HFFc6 (cell line): ENCODE measurements at places on chromosomes 11 and 22.

GRCh38 chr11:43954241-43954640 is 11.8 kb downstream of the C11orf96 start:
- no peak for DNase-seq

DNA sequence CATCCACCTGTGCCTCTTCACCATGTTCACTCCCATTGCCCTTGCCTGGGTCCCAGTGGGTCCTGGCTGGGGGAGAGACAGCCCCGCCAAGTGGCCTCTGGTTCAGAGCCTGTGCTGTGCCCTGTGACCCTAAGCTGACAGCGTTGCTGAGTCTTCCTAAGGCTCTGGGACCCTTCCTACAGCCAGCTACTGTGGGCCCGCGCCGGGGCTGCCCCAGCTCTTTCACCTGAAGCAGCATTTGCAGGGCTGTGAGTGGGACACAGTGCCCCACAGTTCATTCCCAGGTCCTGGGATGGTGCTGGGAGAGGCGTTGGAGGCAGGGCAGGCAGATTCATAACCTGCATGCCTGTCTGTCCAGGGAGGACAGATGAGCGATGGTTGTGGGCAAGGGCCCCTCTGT is 10.7 kb downstream of the TPCN2 start:
- no peak for DNase-seq

DNA sequence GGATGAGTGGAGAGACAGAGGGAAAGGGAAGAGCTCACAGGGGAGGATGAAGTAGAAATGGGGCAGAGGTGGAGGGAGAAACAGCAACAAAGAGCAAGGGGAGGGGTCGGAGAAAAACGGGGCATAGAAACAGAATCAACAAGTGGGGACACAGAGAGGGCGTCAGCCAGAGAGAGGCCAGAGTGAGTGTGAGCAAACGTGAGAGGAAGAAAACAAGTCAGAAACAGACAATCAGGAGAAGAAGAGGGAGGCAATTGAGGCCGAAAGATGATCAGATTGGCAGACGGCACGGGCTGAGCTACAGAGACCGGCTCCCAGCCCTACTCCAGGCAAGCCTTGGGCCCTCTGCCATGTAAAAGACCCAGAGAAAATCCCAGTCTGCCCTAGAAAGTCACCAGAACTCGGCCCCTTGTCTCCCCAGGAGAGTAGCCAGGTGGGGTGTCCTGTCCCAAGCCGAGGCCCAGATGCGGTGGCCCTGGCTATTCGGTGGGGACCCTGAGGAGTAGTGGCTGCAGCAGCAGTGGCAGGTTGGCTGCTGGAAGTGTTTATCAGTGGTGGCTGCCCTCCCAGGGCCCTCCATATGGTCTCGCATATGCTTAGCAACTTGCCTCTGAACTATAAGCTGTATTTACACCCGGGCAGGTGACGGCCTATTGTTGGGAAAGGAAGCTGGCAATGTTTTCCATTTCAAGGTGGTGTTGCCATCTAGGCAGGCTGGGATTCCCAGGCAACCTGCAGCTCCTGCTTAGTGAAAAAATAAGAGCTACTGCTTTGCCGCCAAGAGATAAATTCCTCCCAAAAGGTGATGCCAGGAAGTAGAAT is 14.8 kb upstream of the TSPAN18 start:
- DNase-seq, result no peak

DNA sequence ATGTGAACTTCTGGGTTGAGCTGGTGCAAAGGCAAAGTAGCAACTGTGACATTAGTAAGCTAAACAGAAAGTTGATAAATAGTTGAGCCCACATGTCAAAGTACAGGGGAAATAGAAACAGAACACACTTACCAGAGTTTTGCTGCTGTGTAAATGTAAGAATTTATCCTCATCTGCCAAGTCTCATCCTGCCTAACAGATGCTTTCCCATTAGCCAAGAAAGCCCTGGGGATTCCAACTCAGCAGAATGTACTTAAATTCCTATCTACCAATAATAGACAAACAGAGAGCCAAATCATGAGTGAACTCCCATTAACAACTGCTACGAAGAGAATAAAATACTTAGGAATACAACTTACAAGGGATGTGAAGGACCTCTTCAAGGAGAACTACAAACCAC is 7.3 kb upstream of the OR51A2 start:
- DNase-seq, result no peak

DNA sequence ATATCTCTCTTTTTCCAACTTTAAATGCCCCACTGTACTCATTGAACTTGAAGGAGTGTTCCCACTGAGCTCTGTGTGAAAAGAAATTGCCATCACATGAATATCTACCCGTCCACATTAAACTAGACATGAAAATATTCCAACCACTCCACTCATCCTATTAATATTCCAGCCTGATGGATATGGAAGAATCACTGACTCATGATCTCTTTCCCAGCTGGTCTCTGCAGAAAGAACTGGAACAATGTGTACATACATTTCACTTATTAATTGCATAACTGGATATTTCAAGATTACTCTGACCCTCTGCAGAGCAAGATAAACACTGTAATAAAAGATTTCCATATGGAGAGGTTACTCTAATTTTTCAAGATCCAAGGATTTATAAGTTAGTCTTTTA is 711.1 kb upstream of the LRRC4C start:
- DNase-seq, result no peak

GRCh38 chr22:48772286-48772907 is 1055.3 kb downstream of the BRD1 start:
- DNase-seq, result no peak

DNA sequence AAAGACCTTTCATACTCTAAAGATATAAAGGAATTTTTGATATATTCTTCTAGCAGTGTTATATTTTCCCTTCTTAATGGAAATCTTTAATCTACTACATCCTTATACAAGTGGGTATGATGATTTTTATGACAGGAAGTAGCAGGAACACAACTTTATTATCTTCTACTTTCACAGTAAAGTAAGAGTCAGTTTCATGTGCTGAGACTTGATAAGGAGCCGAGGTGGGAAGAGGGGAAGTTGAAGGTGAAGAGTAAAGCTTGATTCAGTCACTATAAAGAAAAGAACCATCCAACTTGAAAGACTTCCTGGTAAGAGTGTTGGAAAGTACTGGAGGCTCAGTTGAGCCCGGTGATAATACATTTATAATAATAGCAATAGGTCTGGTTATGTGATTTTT is 82.1 kb upstream of the PTH start:
- DNase-seq, result no peak

GRCh38 chr11:130511765-130512164 is 63.3 kb downstream of the ADAMTS15 start:
- DNase-seq, result no peak

- no peak for DNase-seq
Observed at GRCh38 chr11:103845331-103845730, 191.1 kb upstream of the DDI1 start.

DNA sequence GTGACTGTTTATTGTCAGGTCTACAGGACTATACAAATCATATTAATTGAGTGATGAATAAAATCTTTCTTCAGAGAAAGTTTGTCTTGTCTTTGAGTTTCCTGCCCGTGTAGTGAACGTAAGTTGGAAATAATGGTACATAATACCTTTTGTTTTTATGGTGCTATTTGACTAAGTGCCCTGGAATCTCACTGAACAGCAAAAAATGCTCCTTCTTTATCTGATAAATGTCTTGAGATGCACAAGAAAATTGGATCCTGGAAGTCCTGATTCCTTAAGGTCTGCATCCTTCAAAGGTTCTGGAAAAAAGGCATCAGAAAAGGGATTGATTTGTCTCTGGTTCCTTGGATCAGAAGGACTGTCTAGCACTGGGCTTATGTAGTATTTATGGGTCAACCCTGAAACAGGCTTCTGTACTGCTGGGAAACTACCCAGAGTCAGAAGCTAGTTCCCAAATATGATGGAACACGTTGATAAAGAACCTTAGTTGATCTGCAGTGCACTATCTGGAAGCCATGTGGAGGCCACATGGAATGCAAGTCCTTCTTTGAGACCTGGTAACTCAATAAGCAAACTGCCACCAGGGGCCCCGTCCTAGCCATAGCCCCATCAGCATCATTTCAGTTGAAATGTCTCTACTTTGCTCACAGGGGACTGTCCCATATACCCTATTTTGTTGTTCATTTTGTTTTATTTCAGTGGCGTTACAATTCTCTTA is 100.6 kb upstream of the CD44 start:
- peak; percentile 23 for DNase-seq

- peak; percentile 100 for DNase-seq
Observed at GRCh38 chr11:8604078-8604723, 10.2 kb upstream of the STK33 start.

DNA sequence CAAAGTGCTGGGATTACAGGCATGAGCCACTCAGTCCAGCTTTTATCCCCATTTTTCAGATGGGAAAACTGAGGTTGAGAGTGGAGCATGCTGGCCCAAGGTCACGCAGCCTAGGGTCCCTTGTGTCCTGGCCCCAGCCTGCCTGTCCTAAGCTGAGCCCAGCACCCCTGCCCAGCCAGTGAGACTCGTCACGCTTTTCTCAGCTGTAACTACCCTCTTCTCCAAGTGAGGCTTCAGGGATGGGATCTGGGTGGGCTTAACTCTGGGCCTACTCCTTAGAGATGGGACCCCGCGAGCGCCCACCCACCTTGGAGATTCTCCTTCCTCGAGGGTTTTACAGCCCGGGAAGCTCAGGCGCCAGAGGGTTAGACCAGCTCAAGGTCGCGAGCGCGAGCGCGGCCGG is 390 bp upstream of the TMEM151A start:
- no peak for DNase-seq

GRCh38 chr11:20861322-20861721 is 191.9 kb downstream of the NELL1 start:
- DNase-seq, result no peak

DNA sequence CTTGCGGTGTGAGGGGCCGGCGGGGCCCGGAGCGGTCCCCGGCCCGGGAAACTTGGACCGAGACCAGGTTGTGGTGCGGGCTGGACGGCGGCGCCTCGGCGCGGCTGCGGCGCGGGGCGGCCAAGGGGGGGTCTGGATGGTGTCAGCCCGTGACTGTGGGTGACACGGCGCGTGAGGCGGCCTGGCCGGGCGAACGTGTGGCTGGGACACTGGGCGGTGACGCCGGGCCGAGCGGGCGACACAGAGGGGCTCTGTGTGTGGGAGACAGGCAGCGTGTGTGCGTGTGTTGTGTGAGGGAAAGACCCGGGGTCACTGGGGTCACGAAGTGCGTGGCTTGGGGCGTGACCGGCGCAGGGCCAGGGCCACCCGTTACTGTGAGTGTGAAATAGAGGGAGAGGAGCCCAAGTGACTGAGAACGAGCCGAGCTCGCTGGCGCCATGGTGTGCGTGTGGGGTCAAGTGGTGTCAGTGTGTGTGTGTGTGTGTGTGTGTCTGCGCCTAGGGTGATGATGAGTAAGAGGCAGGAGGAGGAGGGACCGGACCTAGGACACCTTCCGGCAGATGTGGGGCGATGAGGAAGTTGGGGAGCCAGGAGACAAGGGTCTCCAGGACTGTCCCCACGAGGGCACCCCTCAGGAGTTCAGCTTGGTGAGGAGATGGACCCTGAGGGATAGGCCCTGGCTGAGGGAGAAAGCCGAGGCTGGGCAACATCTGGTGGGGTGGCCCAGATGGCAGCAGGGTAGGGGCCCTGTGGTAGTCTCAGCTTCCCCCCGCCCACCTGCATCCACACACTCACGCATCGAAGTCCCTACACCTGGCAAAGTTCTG is 817 bp downstream of the RELT start:
- peak; percentile 69 for DNase-seq

- no peak for DNase-seq
Observed at GRCh38 chr22:37284805-37285355, 2.6 kb downstream of the CYTH4 start.

DNA sequence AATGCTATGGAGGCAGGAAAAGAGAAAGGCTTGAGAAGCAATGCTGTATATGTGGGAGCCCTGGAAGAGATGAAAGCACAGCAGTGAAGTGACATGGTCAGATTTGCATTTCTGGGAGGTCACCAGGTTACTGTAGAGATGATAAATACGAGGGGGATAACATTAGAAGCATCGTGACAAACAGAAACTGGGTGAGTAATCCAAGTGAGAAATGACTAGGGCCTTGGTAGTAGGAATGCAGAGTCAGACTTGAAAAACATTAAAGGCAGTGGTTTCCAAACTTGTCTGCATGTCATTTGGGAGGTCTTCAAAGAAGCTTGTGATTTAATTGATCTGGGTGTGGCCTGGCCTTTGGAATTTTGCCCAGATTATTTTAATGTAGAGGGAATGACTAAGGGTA is 43.9 kb downstream of the CCDC34 start:
- peak; percentile 77 for DNase-seq

GRCh38 chr11:111438846-111439520 is 59.9 kb upstream of the POU2AF1 start:
- no peak for DNase-seq

DNA sequence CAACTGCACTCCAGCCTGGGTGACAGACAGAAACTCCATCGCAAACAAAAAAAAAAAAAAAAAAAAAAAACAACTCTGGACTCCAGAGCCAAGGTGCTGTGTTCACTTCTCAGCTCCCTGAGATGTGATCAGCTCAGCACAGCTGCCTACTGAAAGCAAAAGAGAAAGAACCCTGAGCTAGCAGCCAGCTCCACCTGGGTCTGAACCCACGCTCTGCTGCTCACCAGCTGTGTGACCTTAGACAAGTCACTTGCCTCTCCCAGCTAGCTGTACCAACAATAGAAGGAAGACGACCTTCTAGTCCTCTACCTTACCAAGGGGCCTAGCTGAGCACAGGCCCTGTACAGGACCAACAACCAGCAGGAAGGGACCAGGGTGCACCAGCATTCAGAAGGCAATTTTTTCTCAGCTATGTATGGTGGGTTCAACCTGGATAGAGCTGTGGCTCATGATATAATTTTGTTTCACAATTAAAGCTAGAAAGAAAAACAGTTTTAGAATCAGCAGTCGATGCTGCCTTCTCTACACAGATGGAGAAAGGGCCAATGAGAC is 3.8 kb downstream of the DGCR2 start:
- DNase-seq, result no peak

- DNase-seq, result no peak
Observed at GRCh38 chr11:112805658-112806057, 155.6 kb upstream of the NCAM1 start.

DNA sequence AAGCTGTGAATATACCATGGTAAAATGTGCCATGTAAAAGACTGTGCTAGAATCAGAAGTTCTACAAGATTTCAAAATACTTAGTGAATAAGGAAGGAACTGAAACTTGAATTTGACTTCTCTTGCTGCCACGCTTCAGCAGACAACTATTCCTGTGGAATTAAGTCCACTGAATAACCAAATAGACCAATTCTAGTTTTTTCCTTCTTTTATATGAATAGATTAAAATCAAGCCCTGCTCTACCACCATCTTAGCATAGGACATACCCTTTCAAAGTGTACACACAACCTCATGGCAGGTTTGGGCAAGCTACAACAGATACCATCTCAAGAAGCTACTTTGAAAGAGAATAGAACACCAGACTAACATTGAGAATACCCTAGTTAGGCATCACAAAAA is 23.4 kb upstream of the CLNS1A start:
- DNase-seq, result no peak

GRCh38 chr22:47328550-47329243 is 566.2 kb downstream of the TBC1D22A start:
- peak; percentile 90 for DNase-seq

DNA sequence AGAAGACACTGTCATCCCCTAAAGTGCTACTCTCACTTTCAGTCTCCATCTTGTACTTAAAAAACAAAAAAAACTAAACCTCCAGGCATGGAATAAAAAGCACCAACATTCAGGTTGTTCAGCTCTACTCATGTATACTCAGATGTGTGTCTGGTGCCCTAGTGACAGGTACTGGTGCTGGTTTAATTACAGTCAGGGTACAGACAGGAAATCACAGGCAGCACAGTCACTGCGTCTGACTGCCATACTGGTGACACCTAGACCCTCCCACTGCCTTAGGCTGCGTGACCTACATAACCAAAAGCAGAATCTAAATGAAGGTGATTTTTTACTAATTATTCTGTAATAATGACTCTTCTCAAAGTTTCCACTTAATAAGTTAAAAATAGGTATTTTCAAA is at the start of gene ARHGAP32:
TSS of gene ARHGAP32 (minus strand) at position 176 of the 400 bp plus-strand sequence. CDS start at position 49, 127 bp downstream.
- DNase-seq, result no peak

- DNase-seq, result no peak
Observed at GRCh38 chr11:34924714-34925113, 8.3 kb downstream of the PDHX start.
